Occipital lobe (tissue), 3 donors: ENCODE measurements at places on chromosomes 5 and 9.

DNA sequence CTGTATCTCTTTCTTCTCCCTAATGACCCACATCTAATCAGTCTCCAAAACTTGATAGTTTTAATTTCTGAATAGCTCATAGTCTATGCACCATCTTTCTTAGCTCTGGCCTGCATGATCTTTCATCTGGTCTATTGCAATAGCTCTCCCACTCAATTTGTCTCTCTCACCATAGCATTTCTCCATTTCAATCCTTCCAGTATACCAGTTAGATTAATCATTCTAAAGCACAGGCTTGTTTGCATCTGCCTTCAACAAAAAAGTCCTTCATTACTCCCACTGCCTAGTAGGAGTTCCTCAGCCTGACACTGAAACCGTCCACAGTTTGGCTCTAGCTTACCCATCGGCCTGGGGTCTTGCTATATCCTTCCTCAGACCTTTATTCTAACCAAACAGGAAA is 344.9 kb downstream of the ENC1 start:
- DNase-seq: no peak

DNA sequence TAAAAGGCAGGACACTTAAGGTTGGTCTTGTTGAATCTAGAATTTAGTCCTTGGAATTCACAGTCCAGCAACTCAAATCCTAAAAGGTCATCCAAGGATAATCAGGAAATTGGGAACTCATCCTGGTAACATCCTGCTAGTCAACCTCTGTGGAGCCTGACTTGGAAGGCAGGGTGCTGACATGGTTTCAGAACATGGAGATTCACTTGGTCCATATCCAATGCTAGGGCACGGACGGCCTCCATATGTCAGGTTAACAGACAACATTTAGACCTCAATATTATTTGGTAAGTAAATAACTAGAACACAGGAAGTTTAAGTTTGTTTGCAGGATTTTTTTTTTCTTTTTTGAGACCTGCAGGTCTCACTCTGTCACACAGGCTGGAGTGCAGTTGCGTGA is 783 bp upstream of the DNAH5 start:
- no peak for DNase-seq

GRCh38 chr5:71790433-71790832 is 71.4 kb downstream of the CARTPT start:
- no peak for DNase-seq

- no peak for DNase-seq
Observed at GRCh38 chr9:71637375-71637774, 130.9 kb downstream of the CEMIP2 start.

DNA sequence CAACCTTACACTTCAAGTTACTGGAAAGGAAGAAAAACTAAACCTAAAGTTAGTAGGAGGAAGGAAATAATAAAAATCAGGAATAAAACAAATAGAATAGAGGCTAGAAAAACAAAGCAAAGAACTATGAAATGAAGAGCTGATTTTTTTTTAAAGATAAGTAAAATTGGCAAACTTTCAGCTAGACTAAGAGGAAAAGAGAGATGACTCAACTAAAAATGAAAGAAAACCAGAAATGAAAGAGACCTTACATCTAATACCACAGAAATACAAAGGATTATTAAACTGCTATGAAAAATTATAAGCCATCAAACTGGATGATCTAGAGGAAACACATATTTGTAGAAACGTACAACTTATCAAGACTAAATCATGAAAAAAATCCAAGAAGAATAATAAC is 60.0 kb downstream of the PRRC1 start:
- no peak for DNase-seq

GRCh38 chr9:83956086-83956435 is 24.0 kb downstream of the HNRNPK start:
- DNase-seq: peak; percentile 53

DNA sequence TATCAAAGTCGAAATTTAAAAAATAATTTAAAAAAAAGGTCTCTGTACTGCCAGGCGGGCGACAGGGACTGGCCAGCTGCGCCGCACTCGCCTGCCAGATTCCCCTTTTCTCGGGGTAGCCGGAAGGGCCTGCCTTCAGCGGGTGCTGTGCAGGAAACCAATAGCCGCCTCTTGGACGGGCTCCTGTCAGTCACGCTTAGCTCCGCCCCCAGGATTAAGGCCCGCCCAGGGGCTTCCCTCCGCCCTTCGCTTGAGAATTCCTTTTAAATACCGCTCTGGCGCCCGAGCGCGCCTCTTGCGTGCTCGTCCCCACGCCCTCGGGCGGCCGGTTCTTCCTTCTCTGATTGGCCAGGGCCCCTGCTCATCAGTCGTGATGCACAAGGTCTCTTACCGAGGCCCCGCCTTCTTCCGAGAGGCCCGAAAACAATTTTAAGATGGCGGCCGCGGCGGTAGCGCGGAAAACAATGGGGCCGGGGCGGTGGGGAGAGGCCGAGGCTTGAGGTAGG is at the start of gene MAML1:
MAML1 (plus strand) TSS at position 411 of the 506 bp plus-strand sequence. CDS start 291 bp downstream, outside the sequence.
- DNase-seq: peak; percentile 99

DNA sequence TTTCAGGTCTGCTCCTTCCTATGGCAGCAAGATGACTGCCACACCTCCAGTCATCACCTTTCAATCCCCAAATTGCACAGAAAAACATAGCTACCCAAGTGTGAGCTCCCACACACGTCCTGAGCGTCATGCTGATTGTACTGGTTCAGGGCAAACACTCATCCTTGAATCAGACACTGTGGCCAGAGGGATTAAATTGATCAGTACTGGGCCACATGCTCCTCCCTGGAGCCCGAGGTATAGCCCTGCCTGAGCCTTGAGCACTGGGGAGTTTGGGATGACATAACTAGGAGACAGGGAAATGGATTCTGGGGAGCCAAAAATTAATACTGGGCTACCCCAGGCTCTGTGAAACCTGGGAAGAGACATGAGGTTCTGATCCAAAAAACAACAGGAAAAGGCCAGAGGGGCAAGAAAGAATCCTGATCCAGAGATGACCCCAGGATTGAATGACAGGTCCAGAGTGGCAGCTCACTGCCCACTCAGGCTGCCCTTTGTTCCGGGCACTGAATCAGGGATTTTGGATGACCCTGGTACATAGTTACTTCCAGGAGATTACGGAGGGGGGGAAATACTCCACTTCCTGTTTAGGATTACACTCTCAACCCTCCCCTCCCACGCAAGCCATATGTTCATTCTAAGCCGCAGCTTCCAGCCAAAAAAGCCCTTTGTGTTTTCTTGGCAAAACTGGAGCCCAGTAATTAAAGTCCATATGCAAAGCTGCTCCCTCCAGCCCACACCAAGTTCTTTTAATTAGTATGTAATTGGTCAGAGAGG is 141.6 kb upstream of the SPRY4 start:
- DNase-seq: no peak

DNA sequence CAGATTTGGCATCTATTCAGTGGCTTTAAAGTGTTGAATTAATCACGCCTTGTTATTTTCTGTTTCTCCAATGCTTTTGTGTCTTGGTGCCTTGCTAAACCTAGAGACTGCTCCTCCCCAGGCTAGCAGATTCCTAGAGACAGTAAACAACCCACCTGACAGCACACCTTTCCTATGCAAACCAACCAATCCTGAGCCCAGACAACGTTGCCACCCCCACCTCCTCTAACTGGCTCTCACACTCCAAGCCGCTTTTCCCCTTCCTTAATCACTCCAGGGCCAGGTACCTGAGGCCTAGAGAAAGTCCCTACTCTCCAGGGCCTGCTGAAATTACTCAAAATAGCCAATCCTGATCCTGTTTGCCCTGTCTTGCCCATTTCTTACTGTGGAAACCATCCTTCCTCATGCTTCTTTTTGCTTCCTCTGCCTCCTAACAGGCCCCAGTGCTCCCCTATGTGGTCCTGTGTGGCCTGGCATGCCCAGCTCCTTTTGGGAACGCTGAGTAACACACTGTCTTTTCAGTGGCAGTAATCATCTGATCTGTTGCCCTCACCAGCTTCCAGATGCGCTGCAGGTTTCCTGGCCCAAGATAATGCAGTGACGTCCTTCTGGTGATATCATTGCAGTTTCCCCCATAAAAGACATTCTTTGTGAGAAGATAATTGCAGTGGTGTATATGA is 53.4 kb downstream of the GAS1 start:
- DNase-seq: no peak

DNA sequence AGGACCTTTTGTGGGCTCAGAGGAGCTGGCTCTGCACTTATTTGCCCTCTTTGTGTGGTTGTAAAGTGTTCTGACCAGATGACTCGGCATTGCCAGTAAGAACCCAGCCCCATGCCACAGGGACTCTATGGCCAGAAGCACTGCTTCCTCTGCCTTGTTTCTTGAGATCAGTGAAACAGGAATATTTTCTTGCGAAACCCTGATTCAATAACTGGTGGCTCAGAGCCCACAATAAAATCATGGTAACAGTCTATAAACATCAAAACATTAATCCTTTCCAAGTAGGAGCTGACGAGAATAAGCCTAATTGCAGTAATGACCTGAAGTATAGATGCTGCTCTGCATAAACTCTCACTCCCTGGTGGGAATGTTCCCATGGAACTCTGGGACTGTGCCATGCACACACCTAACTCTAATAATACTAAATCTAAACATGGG is 344.3 kb downstream of the ZNF608 start:
- DNase-seq: peak; percentile 15

DNA sequence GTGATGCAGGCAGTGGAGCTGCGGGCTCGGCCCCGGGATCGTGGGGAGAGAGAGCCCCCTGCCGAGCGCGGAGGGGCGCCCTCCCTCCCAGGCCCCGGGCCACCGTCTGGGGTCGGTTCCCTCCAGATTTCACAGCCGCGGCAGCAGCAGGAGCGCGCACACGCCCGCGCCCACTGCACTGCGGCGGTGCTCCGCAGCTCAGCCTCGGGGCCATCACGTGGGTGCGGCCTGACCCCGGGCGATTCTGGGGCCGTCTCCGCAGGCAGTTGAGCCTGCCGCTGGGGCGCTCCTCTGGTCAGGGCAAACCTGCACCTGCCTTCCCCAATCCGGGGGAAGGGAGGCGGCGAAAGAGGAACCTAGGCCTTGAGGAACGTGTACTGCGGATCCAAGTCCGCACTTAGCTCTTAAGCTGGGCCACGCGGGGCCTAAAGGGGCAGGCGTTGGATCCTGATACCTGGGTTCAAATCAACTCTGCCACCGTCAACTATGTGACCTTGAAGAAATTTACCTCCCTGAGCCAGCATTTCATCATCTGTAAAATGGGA is 9.4 kb upstream of the DELE1 start:
- peak; percentile 25 for DNase-seq

DNA sequence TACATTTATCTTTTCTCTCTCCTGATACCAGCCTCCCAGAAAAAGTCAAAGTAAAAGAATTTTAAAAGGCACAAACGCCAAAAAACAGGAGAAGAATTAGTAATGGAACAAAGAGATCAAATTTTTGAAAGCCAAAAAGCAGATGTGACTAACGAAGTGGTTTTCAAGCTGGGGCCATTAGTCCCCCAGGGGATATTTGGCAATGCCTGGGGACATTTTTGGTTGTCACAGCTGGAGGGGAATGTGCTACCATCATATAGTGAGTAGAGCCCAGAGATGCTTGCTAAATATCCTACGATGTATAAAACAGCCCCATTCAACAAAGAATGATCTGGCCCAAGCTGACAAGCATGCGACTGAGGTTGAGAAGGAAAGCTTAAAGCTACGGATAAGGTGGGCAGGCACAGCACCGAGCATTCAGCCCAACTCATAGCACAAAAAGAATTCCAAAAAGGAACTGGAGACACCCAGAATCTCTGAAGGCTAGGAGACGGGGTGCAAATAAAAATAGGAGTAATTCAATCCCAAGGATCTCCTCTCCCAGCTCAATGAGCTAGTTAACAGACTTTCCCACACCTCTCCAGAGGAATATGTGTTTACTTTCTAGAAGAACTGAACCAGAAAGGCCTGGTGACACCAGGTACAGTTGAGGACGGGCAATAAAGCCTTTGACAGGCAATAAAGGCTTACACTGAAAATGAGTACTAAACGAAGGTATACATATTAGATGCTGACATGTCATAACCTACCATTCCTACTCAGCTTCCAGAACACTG is 269.0 kb downstream of the DENND1A start:
- DNase-seq: no peak

- no peak for DNase-seq
Observed at GRCh38 chr5:180287868-180288267, 4.0 kb downstream of the MAPK9 start.

DNA sequence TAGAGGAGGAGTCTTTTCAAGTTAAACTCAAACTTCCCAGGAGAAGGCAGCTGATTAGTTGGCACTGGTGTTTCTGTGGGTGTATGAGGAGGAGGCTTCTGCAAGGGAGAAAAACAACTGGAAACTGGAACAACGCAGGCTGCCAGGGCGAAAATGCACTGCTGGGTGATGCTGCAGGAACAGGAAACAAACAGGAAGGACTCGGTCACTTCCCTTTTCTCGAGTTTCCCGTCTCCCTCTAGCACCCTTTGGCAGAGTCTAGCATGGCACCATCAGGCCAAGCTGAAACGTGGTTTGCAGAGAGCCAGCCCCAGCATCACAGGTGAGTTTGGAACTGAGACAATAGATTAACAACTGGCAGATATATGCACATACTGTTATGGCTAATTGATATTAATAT is 77.5 kb upstream of the CAST start:
- peak; percentile 16 for DNase-seq
